ENCODE measurements at places on chromosomes 4 and X. TPM values are rescaled to one million over a fixed set of nuclear protein-coding genes. Genes with fewer than 3 reads are reported as not detected.

Gene HPGD
- 1.1 TPM for total RNA-seq

Gene WDR44
- total RNA-seq, result 12.4 TPM

Gene TMEM154
- 3.2 TPM for total RNA-seq

Gene ANOS1
- total RNA-seq, result 4.9 TPM

Gene ASB12
- 2.5 TPM for total RNA-seq

Gene PROM1
- total RNA-seq, result 3.5 TPM

Gene ENPEP
- total RNA-seq, result 4.1 TPM

Gene SYTL5
- not detected for total RNA-seq

Gene GAGE12E
- total RNA-seq, result not detected

Gene NONO
- total RNA-seq, result 120 TPM

Gene DSPP
- not detected for total RNA-seq

DNA sequence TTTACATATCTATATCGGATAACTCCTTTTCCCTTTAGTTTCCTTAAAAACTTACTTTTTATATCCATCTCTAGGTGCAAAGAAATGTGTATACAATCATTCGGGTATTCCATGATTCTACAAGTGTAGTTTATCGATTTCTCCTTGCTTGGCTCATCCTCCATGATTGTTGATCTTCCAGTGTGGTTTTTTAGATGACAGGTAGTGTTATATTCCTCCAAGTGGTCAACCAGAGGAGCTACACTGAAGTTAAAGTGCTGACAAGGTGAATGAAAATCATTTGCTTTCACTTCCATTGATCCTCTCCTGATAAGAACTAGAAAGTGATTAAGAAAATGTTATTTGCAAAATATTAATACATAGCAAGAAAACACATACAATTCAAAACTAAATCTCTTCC, 38.5 kb downstream of the TMEM156 start:
- no peak for DNase-seq

DNA sequence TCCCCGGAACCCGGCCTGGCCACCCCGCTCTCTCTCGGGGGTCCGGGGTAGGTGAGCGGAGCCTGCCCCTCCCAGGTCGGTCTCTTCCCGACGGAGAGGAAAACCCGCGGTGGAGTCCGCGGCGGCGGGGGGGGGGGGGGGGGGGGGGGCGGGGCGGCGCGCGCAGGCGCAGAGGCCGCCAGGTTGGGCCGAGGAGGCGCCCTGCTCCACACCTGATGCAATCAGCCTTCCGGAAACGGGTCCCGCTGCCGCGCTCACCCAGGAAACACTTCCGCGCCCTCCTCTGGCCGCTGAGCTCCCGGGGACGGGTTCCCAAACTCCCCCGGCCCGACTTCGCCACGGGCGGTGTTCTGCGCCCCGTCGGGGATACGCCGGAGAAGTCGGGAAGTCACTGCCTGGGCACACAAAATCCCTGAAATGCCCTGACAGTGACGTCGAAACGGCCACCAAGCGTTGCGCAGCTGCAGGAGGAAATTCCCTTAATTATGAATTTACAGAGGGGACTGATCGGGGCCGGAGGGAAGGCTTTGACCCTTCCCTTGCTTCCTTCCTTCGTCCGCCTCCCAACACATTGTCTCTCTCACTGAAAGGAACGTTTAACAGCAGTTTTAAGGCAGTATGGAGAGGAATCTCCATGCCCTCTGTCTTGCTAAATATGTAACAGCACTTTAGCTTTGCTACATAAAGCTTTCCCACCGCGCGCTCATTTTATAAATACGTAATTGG, 2.1 kb upstream of the APBB2 start:
- peak; percentile 78 for DNase-seq

GRCh38 chr4:94741304-94741703, 16.5 kb upstream of the BMPR1B start:
- DNase-seq, result no peak

DNA sequence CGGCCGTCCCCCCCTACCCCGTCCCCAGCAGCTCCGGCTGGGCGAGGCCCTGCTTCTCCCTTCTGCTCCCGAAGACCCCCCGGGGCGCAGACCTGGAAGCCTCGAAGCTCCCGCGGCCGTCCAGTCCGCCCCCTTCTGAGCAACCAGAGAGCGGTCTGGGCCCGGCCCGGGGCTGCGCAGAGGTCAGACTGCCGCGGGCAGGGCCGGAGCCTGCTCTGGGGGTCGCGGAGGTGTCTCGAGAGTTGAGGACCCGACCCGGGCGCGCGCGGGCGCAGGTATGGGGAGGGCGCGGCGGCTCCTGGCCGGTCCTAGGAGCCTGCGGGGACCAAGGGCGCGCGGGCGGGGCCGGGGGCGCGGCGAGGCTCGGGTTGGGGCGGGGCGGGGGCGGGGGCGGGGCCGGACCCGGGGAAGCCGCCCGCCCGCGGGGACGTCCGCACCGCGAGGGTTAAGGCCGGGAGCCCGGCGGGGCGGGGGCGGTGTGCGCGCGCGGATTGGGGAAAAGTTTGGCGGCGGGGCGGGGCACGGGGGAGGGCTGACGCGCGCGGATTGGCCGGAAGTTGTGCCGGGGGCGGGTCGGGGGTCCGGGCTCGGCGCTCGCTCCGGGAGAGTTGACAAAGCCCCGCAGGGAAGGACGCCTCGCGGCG, at the start of gene FGFRL1:
Gene FGFRL1, plus strand, starts transcription at position 605 of the 644 bp plus-strand sequence. CDS start 860 bp downstream, outside the sequence.
- DNase-seq, result peak; percentile 94

GRCh38 chrX:16333453-16333852, 166.2 kb downstream of the MAGEB17 start:
- no peak for DNase-seq

DNA sequence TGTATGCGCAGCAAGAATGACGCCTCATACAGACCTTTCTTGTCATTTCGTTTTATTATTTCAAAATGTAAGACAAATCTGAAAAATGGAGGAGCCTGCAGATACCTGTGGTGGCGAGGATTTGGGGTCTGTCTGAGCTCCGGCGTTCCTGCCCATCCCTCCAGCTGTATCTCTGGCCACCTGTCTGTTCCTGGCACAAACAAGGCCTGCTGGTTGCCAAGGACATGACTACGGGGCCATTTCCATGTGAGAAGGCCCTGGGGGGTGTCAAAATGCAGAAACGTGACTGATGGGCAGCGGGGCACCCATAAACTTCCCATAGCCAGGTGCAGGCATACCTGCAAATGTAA, 591 bp upstream of the TSPAN7 start:
- no peak for DNase-seq

DNA sequence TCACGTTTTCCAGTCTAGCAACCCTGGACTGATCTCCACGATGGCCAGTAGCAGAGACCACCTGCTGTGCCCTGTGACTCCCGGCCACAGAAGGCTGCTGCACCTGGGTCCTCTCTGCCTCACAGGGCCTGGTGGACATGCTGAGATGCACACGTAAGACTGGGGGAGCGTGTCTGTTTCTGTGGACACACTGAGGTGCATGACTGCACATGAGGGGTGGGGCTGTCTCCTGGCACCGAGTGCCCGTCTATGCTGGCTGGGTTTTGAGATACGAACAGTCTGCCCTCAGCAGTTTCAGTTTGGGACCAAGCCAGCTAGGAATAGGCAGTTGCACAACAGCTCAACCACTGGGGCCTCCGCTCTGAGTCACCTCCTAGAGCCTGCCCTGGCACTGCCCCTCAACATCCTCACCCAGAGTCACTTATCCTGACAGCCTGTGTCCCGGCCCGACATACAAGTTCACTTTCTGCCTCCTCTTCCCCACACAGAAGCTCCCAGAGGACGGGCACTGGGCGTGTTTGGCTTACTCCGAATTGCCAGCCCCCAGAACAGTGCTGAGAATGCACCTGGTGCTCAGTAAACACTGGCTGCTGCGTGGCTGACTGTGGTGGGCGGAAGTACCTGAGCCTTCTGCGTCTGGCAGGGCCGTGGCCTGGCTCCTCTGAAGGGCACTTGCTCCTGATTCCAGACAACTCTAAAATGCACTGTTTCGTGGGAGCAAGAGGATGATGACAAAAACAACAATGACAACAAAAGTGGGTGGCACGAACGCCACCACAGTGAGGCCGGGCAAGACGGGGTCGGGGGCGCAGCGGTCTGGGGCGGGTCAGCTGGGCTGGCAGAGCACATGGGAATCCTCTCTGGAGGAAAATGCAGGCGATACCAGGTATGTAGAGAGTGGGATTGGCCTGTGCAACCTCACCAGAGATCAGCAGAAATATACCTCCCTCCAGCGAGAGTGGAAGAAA, 30.9 kb downstream of the RNF212 start:
- DNase-seq, result peak; percentile 67

DNA sequence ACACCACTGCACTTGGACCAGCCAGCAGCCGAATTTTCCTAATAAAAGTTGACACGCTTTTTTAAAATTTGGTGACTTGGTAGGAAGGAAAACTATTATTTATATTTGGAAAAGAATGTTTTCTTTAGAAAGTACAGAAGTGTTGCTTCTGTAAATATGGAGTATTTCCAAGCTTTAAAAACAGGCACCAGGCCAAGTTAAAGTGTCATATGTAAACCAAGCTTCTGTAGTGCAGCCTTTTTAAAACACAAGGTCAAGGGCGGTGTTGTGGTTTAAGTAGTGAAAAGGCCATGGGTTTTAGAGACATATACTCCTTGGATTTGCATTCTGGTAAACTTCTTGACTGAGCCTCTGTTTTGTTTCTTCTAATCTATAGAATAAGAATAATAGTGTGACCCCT, 62.7 kb downstream of the TRIM2 start:
- DNase-seq, result no peak

GRCh38 chr4:102263024-102263787, 82.1 kb downstream of the SLC39A8 start:
- no peak for DNase-seq

DNA sequence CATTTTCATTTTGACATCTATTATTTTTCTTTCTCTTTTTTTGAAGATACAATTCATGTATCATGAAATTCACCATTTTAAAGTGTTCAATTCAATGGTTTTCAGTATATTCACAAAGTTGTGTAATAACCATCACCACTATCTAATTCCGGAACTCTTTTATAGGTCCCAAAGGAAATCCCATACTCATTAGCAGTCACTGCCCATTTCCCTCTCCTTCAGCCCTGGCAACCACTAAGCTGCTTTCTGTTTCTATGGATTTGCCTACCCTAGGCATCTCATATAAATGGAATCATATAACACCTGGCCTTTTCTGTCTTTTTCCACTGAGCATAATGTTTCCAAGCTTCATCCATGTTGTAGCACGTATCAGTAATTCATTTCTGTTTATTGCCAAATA, 3.2 kb upstream of the FGF2 start:
- no peak for DNase-seq

GRCh38 chrX:24426921-24427746, 38.0 kb upstream of the PDK3 start:
- DNase-seq, result no peak

- DNase-seq, result no peak
Measured at GRCh38 chrX:11311706-11312105, 18.5 kb downstream of the AMELX start.

GRCh38 chr4:184817494-184818215, 8.1 kb downstream of the ACSL1 start:
- DNase-seq, result no peak

DNA sequence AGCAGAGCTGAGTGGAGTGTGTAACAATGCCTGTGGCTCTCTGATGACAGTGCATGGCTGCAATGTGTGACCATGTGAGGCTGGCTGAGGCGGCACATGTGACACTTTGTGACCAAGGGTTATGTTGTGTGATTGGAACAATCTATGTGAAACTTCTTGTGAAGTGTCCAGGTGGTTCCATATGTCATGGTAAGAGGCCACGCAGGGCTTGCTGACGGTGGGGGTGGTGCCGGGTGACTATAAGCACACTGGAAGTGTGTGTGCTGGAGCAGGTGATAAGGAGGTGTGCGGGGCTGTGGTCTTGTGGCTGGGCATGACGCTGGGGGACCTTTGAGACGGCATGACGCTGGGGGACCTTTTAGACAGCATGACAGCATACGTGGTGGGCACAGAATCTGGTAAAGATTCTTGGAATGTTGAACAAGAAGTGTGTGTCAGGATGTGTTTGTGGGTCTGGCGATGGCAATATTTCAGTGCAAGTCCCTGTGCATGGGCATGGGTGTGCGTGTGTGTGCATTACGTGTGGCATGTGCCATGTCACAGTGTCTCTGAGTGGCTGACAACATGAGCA, 7.4 kb upstream of the HDAC6 start:
- DNase-seq, result no peak

DNA sequence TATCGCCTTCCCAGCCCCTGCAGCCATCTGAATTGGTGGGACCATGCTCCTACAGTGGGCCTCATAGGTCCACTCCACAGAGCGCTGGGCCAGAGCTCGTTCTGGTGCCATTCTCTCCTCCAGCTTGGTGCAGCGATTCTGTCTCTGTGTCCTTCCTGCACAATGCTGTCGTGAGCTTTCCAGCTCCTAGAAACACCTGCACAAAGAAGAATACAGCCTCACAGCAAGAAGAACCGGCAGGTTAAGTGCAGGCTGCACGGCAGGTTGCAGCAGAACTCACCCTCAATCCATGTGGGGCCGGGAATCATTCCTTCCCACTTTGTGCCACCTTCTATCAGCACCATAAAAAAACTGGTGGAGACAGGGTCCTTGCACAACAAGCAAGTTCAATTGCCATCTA, 101.2 kb upstream of the ENPP6 start:
- no peak for DNase-seq

DNA sequence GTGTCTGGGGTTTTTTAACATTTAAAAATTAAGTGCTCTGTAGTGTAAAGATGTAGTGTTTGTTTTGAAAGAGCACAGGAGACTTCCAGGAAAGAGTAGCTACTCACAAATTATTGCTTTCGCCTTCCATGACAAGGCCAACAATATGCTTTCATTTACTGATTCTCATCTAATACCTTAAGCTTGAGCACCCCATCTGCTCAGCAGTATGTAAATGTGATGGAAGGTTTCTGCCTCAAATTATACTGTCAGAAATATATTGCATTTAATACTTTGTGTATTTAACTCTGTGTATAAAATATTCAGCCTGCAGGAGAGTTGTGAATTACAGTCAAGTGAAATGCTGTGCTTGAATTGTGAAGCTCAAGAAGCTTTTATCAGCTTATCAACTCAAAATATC, 296.3 kb upstream of the ATOH1 start:
- no peak for DNase-seq

- no peak for DNase-seq
Measured at GRCh38 chr4:89162496-89162895, 51.2 kb downstream of the TIGD2 start.

DNA sequence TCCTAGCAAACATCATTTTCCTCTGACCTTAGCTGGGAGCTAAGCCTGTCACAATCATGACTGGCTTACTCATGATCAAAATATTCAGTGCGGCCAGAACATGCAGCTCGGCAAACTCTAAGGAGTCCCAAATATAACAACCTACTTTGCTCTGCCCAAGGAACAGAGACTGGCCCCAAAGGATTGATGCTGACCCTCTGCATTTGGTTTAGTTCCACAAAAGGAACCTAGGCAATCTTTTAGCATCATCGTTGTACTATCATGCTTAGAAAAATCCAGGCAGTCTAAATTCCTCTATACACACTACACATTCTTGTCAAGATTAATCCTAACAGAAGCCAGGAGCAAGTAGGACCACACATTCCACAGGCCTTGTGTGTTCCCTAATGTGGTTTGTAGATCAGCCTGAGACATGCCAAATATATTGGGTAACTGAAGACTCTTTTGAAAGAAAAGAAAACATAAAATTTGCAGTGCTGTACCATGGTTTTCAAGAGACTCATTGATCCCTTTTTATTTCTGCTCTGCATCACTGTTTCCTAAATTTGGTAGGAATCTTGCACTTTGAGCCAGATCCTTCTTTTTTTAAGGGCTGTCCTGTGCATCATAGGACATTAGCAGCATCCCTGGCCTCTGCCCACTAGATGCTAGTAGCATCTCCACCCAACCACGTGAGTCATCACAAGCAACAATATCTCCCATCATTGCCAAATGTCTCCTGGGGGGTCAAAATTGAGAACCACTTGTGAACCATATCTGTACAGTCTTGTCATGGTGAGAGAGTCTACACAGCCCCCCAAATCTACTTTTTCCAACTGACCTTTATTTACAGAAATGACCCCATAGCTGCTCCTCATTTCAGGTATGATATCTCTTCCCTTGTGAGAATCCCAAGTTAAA, 17.6 kb upstream of the CC2D2A start:
- DNase-seq, result no peak
